Left cardiac atrium (tissue), 4 donors: ENCODE measurements at places on chromosomes 1 and 21. TPM values are rescaled to one million over a fixed set of nuclear protein-coding genes. Genes with fewer than 3 reads are reported as not detected.

Gene BEST4
- total RNA-seq, result 0.12 TPM

Gene CFHR3
- total RNA-seq, result not detected

DNA sequence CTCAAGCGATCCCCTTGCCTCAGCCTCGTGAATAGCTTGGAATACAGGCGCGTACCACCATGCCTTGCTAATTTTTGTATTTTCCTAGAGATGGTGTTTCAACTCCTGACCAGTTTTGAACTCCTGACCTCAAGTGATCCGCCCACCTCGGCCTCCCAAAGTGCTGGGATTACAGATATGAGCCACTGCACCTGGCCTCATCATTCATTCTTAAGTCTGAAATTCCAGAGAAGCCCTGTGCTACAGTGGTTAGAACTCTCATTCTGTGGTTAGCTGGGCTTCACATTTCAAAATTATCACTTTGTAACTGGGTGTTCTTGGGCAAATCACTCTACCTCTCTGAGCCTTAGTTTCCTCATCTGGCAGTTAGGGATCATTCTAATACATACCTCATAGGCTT is 86.1 kb upstream of the POU3F1 start:
- DNase-seq, result no peak

DNA sequence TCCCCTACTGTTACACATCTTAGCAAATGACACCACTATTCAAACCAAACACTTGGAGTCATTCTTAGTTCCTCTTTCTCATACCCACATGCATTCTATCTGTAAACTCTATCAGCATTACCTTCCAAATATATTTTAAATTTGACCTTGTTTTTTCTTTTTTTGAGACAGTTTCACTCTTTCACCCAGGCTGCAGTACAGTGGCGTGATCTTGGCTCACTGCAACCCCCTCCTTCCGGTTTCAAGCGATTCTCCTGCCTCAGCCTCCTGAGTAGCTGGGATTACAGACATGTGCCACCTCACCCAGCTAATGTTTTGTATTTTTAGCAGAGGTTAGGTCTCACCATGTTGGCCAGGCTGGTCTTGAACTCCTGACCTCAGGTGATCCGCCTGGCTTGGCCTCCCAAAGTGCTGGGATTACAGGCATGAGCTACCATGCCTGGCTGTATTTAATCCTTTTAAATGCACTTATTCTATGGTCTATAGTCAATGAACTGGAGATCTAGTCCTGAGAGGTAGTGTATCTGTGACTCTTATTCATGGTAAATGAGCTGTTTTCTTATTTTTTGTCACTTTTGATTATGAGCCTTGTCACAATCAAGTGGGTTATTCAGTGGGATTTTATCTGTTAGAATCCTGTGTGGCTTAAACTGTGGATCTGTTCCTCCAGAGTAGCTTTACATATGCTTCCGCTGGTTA is 73.1 kb downstream of the GATAD2B start:
- no peak for DNase-seq

DNA sequence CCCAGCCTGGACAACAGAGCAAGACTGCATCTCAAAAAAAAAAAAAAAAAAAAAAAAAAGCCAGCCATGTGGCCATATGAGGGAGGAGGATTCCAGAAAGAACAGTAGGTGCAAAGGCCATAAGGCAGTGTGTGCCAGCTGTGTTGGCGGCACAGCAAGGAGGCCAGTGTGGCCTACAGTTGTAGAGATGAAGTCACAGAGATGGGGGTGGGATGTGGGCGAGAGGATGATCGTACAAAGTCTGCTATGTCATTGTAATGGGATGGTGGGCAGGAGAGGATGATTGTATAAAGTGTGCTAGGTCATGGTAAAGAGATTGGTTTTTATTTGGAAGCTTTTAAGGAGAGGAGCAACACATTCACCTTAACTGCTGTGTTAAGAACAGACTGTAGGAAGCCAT is 9.8 kb upstream of the CR1 start:
- DNase-seq, result no peak

DNA sequence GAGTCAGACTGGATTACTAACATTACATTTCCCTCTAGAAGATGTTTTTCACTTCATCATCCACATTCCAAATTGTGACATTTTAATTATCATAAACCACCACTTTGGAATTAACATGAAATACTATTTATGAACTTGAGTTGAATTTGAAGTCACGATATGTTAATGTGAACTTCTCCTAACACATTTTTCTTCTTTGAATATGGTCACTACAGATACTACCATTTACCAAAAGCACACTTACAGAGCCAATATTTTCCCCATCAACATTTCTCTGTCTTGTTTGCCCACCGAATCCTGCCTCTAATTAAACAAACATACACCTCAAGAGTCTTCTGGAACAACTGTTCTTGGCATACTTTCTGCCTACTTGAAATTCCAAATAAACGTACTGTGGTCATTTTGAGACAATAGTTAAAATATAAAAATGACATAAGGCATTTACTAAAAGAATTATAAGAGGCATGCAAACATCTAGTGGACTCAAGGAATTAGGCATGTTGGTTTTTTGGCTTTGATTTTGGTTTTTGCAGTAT is 177.4 kb downstream of the AKT3 start:
- no peak for DNase-seq

DNA sequence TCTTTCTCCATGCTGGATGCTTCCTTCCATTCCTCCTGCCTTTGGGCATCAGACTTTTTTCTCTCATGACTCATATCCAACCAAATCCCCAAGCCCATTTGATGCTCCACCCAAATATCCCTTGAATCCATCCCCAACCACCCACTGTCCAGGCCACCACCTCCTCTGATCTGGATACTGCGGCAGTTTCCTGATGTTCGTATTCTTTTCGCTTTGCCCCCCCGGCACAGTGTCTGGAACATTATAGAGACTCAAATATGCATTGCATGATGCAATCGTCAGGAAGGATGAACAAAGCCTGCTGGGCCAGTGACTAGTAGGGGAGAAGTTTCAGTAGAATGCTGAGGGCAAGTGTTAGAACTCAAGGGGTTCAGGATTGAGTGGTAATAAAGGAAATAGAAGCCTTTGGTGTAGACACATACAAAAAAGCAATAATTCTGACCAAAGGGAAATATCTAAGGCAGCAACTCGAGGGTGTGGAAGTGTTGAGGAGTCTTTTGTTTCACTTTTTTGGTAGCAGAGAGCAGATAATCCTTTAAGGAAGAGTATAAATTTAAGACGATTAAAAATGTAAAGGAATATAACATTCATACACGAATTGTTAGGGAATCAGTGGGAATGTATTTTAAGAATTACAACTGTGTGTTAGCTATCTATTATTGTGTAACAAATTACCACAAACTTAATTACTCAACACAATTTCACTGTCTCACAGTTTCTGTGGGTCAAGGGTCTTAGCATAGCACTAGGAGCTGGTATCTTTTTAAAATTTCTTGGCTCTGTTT is 7.5 kb downstream of the S100A11 start:
- no peak for DNase-seq

- DNase-seq, result no peak
Observed at GRCh38 chr1:153615406-153615805, 719 bp downstream of the S100A14 start.

DNA sequence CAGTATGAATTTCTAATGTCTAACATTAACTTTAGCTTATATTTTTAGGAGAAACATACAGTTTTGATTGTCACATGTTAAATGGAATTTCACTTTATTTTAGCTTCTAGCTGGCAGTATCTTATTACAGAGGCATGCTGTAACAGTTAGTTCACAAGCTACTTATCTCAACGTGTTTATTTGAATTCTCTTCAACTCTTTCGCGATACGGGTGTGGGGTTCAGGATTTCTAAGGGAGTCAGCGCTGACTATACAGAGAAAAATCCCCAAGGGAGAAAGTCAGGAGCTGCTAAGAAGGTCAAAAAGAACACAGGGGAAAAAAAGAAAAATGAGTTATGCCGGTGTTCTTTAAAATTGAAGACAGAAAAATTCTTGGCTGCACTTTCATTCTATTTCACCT is 296.2 kb downstream of the VAV3 start:
- DNase-seq, result no peak

DNA sequence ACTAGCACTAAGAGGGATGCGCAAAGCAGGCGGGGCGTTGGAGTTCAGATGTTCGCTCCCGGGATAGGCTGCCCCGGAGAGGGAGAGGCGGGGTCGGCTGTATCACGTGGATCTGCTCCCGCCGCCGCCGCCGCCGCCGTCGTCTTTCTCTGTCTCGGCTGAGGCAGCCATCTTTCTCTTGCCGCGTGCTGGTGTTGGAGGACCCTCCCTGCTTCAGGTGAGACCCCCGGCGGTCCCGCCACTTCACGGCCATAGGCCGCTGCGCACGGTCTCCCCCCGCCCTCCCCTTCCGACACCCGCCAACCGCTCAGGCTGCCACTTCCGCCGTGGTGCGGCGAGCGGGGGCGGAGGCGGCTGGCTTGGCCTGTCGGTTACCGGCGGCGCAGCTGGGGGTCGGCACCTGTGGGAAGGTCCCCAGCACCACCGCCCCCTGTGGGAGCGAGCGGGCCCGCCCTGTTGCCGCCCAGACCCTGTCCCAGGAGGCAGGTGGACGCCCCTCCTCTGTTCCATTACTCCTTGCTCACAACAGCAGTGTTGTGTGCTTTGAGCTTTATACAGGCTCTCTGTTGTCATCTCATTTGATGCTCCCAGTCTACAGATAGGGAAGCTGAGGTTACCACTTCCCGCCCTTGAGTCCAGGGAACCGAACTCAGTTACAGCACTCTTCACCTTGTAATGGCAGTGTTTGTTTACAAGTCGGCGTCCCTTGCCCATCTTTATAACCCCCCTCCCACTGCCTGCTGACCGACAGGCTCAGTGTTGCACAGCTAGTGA is at the start of gene BTF3L4:
Gene BTF3L4 (plus strand): TSS at position 133 of the 774 bp plus-strand sequence. CDS start 3,553 bp downstream, outside the sequence.
- peak; percentile 97 for DNase-seq
